ENCODE measurements at places on chromosomes 16 and 17.

GRCh38 chr16:51607201-51607651, 456.2 kb upstream of the SALL1 start:
- no peak for DNase-seq

DNA sequence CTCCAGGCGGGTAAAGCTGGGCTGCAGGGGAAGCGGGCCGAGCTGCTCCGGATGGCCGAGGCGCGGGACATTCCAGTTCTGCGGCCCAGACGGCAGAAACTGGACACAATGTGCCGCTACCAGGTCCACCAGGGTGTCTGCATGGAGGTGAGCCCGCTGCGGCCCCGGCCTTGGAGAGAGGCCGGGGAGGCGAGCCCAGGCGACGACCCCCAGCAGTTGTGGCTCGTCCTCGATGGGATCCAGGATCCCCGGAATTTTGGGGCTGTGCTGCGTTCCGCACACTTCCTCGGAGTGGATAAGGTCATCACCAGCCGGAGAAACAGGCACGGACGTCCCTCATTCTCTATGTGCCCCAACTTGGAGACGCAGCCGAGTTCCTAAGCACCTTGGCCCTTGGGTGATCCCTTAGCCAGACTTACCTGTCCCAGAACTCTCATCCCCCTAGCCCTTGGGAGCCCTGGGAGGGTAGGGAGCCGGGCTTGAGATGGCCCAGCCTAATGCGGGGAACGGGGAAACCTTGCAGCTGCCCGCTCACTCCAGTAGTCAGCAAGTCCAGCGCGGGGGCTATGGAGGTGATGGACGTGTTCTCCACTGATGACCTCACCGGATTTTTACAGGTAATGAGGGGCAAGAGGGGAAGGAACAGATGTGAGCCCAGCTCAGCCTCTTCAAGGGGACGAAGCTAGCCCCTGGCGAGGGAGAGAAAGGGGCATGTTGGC, 806 bp downstream of the MRM1 start:
- no peak for DNase-seq

DNA sequence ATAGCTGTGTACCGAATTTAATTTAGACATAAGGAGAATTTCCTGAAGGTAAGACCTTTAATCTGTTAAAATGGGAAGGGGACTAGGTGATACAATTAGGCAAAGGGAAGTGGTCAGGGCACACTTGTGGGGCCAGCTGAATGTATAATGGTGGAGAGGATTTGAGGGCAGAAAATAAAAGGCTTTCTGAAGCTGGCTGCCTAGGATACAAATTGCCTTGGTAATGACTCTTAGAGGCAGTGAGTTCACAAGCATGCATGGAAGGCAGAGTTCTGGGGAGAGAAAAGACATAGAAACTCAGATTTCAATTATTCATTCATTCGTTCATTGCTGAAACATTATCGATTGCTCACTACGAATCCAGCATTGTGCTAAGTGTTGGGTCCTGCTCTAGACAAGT, 12.4 kb upstream of the NFAT5 start:
- no peak for DNase-seq

GRCh38 chr16:28983644-28984043, 1.2 kb upstream of the LAT start:
- DNase-seq = no peak

DNA sequence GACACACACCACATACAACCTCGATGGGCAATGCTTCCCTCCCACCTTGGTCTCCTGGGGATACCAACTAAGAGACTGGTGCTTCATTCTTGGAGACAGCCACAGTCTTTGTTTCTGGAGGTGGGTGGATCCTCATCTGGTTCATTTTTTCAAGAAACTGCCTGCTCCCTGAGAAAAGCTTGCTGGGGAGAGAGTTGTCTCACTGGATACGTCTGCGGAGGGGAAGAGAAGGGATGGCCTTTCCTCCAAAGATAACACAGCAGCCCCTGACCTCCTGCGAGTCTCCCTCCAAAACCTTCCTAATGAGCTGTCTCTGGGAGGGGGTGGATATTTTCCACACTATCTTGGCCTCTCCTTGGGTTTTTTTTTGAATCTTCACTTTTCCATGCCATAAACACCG, 221.2 kb downstream of the SOX9 start:
- no peak for DNase-seq

GRCh38 chr17:74856112-74856511, 3.6 kb downstream of the GRIN2C start:
- DNase-seq = no peak

DNA sequence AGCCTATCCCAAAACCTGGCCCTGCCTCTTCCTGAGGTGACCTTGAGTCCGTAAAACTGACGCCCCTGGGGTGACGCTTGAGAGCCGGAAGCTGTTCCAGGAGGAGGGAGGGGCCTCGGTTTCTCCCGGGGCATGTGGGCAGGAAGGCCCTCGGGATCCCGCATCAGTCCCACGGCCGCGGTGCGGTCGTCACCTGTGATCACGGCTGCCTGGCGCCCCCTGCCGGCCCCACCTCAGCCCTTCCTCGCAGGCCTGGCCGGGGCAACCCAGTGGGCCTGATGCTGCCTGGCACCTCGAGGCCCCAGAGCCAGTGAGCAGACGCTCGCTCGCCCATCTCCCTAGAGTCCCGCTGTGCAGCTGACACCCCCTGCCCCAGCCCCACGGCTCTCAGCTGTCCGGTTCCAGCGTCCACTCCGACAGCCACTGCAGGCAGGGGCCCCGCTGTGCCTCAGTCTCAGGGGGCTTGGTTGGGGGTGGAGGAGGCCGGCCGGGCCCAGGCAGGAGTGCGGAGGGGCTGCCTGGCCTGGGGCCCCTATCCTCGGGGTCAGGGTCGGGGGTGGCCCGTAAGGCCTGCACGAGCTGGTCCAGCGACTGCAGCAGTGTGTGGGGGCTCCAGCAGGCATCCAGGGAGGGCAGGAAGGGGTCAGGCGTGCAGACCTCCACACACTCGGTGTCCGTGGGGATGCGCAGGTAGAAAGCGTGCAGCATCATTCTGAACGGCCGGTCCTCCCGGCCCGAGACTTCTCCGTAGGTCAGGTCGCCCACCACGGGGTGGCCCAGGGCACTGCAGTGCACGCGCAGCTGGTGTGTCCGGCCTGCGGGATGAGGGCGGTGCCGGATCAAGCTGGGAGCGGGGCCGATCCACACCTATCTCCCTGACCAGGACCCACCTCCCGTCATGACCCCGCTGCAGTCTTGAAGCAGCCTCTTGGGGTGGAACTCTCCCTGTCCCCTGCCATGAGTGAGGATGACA, 2.3 kb downstream of the RPUSD1 start:
- peak; percentile 48 for DNase-seq

DNA sequence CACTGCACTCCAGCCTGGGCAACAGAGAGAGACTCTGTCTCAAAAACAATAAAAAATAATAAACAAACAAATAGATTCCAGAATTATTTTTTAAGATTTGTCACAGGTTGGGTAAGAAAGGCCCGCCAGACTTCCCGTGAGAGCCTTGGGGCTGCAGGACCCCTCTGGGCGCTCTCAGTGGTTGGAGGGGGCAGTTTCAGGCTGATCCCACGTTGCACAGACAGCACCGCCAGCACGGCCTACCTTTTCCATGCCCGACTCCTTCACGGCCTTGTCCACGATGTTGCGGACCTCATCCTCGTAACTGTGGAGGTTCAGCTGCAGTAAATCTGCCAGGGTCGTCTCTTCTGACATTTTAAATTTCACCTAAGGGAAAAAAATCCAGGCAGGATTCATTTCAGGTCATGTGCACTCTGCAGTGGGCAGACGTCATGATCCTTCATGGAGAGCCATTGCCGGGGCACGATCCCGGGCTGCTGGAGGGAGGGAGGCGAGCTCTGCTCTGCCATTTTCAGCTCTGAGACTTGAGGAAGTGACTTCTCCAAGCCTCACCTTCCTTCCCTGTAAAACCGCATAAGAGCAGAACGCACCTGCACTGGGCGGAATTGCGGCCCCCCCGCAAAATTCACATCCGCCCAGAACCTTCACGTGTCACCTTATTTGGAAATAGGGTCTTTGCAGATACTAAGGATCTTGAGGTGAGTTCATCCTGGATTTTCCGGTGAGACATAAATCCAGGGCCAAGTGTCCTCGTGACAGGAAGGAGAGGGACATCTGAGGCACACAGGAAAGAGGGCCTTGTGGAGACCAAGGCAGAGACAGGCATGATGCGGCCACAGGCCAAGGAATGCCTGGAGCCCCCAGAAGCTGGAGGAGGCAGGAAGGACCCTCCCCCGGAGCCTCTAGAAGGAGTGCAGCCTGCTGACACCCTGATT, 66.8 kb downstream of the DNAH17 start:
- DNase-seq = no peak

- no peak for DNase-seq
These were observed 502.8 kb upstream of the GOT2 start for GRCh38 chr16:59236804-59237458.

DNA sequence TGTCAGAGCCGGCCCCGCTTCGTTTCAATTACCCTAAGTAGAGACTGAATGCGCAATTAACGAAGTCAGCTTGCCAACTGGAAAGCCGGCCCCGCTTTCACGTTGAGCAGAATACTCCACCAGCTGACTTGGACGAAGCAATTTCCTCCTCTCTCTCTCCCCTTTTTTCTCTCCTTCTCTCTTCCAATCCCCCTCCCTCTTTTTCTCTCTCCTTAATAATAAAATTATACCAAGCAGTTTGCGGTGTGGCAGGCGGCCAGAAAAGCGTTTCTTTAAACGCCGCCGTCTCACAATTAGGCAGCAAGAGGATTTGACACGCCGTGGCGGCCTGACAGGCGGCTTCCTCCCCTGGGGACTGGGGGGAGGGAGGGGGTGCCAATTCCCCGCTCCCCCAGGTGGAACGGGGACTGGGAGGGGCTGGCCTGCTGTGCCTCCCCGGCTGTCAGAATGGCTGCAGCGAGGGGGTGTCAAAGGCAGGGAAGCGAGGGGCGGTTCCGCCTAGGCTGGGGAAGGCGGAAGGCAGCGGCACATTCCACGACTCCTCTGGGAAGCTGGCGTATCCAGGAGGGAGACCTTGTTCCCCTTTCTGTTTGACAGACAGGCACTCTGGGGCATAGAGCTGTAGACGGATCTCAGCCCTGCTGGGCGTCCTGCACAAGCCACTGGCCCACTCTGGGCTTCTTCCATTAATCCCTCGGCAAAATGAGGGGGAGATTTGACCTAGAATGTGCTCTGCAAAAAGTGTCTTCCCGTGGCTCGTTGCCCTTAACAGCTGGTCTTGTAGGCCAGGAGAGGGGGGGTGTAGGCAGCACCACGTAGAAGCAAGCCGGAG, 52.7 kb downstream of the SREBF1 start:
- DNase-seq = no peak

GRCh38 chr17:73983621-73984400, 219.7 kb upstream of the RPL38 start:
- DNase-seq = no peak

DNA sequence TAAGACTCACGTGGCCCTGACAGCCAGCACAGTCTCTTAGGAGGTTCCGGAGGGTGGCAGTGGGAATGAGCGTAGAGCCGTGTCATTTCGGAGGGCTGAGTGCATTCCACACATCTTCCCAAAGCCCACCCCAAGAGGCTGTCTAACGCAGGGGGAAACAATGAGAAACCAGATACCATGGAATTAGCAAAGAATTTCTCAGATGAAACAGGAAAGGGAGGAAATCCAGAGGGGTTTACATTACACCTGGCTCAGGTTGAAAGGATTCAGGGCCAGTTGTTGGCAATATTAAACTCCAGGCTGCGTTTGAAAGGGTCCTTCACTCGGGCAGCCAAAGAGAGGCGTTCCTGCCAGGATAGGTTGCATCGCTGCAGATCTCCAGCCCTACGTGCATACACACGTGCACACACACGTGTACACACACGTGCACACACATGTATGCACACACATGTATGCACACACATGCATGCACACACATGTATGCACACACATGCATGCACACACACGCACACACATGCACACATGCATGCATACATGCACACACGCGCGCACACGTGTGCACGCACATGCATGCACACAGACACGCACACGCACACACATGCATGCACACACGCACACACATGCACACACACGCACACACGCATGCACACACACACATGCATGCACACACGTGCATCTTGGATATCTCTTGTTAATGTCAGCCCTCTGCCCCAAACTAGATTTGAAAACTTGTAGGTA, 12.2 kb downstream of the CBX4 start:
- no peak for DNase-seq
